Umbilical cord (tissue), 2 donors: ENCODE measurements at places on chromosomes 16 and 17.

DNA sequence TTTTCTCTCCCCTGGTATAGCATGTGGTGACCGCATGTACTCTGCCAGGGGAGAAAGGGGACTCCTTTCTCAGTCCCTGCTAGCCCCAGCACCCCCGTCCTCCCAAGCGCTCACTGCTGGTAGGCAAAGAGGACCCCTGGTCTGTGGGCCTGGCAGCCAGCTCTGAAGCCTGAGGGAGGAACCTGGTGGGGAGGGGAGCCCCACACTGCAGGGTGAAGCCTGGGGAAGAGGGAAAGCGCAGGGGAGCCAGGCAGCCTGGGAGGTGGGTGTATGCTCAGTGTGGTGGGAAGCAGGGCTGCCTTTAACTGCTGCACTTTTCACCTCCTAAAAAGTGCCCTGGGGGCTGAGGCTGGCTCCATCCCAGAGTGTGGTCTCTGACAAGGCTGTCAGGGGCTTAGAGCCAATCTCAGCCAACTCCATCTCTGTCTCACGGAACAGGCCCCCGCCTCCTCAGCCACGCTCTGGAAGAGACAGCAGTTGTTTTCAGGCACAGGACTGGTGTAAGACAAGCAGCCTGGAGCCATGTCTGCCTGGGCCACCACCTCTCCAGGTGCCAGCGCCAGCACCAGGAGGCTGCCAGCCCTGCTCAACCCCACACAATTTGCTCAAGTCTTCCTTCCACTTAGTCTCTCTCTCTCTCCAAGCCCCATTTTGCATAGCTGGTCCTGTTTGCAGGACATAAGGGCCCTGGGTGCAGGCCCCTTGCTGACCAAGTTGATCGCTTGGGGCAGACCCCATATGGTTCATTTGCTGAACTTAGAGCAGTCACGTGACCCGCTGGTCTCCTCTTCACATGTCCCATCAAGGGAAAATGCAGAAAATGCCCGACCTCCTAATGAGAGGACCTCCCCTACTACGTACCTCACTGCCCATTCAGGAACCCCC is 14.7 kb upstream of the TBX2 start:
- DNase-seq, result no peak

GRCh38 chr17:67443931-67444595 is 67.0 kb downstream of the PITPNC1 start:
- no peak for DNase-seq

GRCh38 chr17:20028443-20028842 is 19.3 kb downstream of the SPECC1 start:
- DNase-seq, result no peak

DNA sequence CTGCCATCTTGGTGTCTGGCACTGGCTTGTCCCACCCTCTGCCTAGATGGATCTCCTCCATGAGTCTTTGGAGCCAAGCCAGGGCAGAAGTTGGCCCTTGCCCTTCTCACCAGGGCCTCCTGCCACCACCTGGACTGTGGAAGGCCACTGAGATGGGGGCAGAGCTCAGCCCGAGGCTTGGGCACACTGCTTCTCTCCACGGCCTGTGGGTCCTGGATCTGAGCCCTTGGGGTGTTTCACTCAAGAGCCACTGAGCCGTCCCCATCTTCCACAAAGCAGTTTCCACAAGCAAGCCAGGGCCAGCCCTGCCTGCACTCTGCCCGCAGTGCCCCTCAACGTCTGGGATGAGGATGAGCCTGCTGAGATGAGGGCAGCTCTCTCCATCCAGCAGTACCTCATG is 16.7 kb upstream of the CD300A start:
- no peak for DNase-seq

- DNase-seq, result no peak
These were observed 380.8 kb downstream of the SLC39A11 start for GRCh38 chr17:72711521-72712310.

- DNase-seq, result no peak
These were observed at the start of gene ABR for GRCh38 chr17:1179818-1180742. Gene ABR (minus strand): TSS chr17:1179981. CDS start chr17:1179727, 254 bp downstream.

- peak; percentile 35 for DNase-seq
These were observed 15.4 kb upstream of the KATNB1 start for GRCh38 chr16:57720142-57720575.

DNA sequence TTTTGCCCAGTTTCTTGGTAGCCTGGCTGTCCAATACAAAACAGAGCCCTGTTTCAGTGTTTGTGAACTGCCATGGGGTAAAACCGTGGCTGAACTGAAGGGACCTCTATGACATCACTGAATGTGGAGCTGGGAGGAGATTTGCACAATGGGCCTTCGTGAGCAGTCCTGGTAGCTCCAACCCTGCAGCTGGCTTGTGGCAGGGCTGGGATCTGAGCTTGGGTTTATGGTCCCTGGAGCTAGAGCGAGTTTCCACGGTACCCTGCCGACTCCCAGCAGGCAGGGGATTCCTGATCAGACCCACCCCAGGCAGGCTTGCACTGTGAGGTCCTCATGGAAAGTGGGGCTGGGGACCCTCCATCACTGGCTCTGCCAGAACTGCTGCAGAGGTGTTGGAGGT is 247.0 kb downstream of the GSG1L start:
- DNase-seq, result no peak

GRCh38 chr16:56057151-56057550 is 134.1 kb upstream of the GNAO1 start:
- no peak for DNase-seq

DNA sequence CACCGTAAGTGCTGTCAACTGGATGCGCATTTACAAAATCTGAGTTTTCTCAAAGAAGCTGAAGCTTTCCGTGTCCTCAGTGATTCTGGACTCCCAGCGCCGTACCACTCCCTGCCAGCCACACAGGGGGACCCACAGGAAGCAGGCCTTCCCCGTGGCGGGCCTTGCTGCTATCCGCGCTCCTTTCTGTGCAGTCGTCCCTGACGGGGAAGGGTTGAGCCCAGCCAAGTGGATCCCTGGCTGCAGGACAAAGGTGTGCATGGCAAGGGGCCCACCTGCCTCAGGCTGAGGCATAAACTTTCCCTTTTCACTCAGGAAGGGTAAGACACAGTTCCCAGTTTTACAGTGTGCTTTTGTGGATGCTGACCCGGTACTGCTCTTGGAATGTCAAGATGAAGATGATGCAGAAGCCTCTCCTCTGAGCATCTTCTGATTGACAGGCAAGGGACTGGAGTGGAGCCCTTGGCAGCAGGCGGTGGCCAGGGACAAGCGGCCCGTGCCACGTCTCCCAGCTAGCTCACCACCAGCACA is 93.0 kb downstream of the ANKRD11 start:
- DNase-seq, result no peak

DNA sequence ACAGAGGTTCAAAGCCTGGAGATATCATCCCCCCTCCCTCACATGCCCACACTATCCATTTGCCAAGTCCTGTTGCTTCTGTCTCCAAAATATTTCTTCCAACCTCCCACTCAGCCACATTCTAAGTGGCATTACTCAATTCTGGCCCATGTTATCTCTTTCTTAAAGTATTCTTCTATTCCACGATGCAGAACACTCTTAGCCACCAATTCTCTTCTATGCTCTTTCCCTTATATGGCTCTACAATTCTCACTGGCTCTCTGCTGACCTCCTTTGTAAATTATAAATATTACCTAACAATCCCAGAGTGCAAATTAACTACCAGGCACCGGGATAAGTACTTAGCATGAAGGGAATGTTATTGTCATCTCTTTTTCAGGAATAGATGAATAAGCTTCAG is 82.4 kb downstream of the KCNJ2 start:
- no peak for DNase-seq

DNA sequence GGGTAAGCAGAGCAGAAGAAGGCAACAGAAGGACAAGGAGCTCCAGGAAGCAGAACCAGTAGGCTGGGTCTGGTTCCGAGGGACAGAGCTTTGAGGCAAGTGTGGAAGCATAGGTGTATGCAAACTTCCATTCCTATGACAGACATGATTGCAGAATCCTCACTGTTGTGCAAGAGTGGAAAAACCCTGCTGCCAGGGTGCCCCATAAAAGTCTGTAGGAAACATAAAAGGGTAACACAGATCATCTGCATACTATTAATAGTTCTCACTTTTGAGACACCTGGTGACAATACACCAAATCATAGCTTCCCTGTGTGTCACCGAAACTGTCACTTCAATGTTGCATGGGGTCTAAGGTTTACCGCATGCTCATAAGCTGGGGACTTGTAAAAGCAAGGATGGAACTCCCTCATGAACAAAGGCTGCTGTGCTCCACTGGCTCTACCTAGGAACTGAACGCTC is 39.7 kb downstream of the ARHGAP17 start:
- DNase-seq, result no peak

GRCh38 chr16:55605754-55606336 is 39.4 kb downstream of the CAPNS2 start:
- peak; percentile 20 for DNase-seq

DNA sequence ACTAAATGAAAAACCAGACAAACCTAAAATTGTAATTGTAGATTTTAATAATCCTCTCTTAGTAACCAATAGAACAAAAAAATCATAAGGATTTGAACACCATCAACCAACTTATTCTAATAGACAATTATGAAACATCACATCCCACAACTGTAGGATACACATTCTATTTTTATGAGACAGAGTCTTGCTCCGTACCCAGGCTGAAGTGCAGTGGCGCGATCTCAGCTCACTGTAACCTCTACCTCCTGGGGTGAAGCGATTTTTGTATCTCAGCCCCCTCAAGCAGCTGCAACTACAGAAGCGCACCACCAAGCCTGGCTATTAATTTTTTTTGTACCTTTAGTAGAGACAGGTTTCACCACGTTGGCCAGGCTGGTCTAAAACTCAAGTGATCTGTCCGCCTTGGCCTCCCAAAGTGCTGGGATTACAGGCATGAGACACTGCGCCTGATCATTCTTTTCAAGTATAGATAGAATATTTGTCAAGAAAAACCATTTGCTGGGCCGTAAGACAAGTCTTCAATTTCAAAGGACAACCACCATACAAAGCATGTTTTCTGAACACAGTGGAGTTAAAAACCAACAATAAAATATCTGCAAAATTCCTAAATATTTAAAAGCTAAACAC is 49.8 kb downstream of the CREBBP start:
- no peak for DNase-seq

DNA sequence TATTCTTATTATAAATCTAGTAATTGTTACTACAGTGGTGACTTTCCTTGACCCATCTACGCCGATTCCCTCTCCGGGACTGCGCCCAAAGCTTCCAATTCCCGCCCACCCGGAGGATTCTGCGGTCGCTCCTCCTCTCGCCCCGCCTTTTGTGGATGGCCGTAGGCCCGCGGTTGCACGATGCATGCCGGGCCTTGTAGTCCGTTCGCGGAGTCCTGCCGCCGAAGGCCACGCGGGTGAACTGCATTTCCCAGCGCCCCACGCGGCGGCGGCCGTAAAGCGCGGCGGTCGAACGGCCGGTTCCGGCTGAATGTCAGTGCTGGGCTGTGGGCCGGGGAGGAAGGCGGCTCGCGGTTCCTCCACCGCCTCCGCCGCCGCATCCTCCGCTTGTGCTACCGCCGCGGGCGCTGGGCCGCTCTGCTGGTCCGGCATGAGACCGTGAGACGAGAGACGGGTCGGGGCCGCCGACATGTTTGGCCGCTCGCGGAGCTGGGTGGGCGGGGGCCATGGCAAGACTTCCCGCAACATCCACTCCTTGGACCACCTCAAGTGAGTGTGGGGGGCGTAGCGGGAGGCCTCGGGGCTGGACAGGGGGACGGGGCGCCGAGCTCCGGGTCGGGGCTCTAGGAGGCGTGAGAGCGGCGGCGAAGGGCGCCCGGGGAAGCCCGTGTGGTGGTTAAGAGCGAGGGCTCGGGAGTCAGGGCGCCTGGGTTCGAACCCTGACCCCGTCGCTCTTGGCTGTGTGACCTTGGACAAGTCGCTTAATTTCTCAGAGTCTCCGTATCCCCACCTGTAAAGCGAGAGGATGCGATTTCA is at the start of gene CLEC16A:
TSS of gene CLEC16A (plus strand) at position 316 of the 816 bp plus-strand sequence. CDS start at position 470, 154 bp downstream.
- DNase-seq, result peak; percentile 99

- DNase-seq, result peak; percentile 69
These were observed 468.1 kb downstream of the SOX9 start for GRCh38 chr17:72588961-72589360.

DNA sequence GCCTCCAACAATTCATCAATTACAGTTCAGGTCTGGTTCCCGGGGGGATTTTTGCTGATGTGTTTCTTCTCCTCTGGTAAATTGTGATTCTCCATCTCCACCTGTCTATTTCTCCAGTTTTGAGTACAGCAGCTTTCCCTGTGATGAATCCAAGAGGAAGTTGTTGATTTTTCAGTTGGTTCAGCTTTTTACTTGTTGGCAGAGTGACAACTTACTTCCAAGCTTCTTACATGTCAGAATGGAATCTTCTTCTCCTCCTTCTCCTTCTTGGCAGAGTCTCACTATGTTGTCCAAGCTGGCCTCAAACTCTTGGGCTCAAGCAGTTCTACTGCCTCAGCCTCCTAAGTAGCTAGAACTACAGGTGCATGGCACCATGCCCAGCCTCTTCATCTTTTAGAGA is 33.4 kb upstream of the TMEM92 start:
- DNase-seq, result peak; percentile 68

DNA sequence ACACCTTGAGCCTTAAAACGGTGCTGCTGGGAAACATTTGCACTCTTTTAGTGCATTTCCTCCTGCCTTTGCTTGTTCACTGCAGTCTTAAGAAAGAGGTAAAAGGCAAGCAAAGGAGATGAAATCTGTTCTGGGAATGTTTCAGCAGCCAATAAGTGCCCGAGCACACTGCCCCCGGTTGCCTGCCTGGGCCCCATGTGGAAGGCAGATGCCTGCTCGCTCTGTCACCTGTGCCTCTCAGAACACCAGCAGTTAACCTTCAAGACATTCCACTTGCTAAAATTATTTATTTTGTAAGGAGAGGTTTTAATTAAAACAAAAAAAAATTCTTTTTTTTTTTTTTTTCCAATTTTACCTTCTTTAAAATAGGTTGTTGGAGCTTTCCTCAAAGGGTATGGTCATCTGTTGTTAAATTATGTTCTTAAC is 4.4 kb downstream of the SOX9 start:
- DNase-seq, result no peak

- peak; percentile 58 for DNase-seq
These were observed 826 bp upstream of the GSE1 start for GRCh38 chr16:85612191-85612800.

DNA sequence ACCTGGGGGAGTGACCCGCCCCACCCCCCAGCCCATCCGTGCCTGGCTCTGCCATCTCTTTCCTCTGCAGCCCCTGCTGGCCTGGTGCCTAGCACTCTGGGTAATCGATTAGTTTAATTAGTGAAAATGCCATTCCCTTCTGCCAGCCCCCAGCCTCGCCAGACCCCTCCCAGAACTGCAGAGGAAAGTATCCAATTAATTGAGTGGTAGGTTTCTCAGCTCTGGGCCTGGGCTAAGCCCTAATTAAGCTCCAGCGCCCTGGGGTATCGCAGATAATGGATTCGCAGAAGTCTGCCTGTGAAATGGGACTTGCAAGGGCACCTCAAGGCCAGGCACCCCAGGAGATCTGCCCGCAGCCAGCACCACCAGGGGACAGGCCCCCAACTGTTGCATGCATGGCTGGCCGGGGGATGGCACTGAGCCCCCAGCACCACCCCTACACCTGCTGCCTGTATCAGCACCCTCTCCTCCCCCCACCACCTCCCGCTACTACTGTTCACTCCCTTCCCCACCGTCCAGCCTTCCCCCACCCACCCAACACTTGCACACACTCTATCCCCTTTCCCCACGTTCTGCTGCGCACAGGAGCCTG is 19.7 kb upstream of the SPPL2C start:
- DNase-seq, result no peak
